GM13977 (cell line): ENCODE measurements at places on chromosomes 1 and 21.

DNA sequence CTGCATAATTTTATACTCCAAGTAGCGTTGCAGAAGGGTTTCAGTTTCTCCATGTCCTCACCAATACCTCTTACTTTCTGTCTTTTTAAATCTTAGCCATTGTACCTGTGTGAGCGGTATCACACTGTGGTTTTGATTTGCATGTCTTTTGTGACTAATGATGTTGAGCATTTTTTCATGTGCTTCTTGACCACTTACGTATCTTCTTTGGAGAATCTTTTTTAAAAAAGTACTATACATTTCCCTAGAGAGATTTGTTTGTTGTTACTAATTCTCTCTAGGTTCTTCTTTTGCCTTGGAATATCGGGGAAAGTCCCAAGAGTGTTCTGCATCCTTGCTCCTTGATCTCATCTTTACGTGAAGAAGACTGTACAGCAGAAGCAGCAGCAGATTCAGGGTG is 81.8 kb upstream of the WARS2 start:
- DNase-seq, result no peak

DNA sequence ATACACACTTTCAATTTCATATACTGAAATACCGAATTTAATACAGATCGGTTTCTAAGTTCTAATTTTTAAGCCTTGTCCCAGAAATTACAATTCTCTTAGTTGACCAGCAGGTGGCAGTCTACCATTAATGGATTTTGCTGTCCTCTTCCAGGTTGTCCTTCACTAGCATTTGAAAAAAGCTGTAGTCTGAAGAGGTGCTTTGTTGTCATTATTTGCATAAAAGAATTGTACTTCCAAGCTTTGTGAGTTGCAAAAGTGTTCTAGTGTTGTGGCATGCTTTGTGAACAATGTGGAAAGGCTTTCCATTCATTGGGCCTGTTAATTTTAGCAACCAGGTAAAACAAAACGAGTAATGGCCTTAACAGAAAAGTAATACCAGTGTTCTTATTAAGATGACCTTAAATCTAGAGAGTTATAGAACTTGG is 193.6 kb downstream of the RPS6KC1 start:
- peak; percentile 18 for DNase-seq

GRCh38 chr1:178055779-178056471 is 38.0 kb upstream of the RASAL2 start:
- peak; percentile 50 for DNase-seq

GRCh38 chr1:156233426-156234127 is 8.4 kb upstream of the BGLAP start:
- no peak for DNase-seq

DNA sequence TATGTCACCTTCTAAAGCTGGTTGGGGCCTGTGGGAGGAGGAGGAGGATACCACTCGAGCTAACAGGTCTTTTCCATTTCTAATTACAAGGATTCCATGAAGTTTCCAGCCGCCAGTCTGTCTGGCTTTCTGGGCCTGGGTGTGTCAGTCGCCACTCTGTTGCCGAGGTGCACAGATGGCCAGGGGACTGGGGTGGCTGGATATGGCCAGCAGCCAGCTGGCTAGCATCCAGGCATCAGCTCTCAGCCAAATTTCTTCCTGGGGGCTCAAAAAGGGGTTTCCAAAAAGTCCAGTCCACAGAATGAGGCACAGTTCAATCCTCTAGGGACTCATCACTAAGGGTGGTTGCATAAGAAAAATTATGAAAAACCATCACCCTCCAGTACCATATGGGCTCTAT is 32.4 kb downstream of the ITPKB start:
- no peak for DNase-seq

DNA sequence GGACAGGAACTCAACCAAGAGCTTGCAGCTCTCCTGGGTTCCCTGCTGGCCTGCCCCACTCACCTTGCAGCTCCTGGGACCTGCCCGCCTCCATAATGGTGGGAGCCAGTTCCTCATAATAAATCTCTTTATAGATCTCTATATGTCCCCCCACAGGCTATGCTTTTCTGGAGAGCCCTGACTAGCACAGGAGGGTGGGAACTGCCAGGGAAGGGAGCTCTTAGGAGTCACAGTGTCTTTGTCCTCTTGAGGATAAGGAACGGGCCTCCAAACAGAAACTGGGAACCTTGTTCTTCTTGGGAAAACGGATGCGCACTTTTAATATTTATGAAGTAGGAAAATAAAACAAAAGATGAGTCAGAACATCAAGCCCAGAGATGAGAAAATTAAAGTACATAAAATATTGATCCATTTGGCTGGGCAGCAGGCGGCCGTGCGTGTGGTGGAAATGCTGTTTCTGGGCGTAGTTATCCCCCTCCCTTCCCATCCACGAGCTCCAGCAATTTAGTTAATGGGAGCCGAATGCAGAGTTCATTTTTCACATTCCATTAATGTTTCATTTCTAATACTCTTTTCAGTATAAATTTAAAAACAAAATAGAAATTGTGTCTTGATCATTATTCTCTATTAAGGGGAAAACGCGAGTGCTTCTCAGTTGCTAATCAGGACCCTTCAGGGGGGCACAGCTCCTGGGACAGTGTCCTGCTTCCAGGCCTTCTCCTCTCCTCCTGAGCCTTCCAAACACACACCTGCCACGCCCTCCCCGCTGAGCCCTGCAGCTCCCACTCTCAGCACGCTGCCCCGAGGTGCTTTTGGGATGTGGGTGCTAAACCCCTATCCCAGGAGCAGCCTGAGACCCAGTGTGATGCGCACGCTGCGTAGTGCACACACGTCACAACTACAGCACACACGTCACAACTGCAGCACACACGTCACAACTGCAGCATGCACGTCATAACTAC is 323.3 kb upstream of the AJAP1 start:
- no peak for DNase-seq

GRCh38 chr1:179774000-179774399 is 30.9 kb downstream of the FAM163A start:
- DNase-seq, result no peak

DNA sequence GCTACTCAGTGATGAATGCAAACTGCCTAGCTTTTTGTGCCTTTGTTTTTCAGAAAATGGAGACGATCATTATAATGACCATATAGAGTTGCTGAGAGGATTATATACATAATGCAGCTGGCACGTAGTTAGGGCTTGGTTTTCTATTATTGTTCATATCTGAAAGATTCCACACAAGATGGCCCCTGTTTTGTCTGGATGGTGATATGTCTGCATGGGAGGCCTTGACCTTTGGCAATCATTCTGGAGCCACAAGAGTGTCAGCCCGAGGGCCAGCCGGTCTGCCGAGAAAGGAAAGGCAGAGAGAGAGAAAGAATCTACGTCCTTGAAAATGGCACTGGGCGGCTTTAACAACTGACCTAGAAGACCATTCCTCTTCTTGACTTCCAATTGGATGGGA is 5.7 kb upstream of the SH2D1B start:
- no peak for DNase-seq

- no peak for DNase-seq
Observed at GRCh38 chr1:12140016-12140415, 26.8 kb upstream of the TNFRSF1B start.

GRCh38 chr21:16455978-16456377 is 726.2 kb downstream of the USP25 start:
- no peak for DNase-seq

GRCh38 chr1:22665752-22666151 is 12.7 kb downstream of the C1QB start:
- DNase-seq, result no peak

GRCh38 chr1:36584874-36585453 is 102.3 kb upstream of the CSF3R start:
- DNase-seq, result no peak

- no peak for DNase-seq
Observed at GRCh38 chr1:179080866-179081686, 794 bp upstream of the TOR3A start.

- DNase-seq, result peak; percentile 76
Observed at GRCh38 chr1:34924759-34925555, 4.5 kb downstream of the DLGAP3 start.
